ENCODE measurements at places on chromosomes 4 and X.

DNA sequence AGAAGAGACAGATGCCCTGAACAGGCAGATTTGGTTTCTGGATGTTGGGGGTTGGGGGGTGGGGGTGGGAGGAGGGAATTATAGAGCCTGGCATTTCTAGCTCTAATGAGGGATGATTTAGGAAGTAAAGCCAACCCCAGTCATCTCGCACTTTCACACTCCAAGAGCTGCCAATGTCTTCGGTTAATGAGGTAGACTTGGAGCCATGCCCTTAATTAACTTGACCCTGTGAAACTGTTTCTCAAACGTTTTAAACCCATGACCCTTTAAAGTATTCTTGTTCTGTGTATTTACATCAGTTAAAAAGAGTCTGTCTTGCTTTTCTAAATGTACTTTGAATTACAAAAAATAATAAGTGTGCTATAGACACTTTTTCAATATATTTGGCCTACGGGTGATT lies 466.9 kb downstream of the FAT4 start:
- ATAC-seq: no peak

DNA sequence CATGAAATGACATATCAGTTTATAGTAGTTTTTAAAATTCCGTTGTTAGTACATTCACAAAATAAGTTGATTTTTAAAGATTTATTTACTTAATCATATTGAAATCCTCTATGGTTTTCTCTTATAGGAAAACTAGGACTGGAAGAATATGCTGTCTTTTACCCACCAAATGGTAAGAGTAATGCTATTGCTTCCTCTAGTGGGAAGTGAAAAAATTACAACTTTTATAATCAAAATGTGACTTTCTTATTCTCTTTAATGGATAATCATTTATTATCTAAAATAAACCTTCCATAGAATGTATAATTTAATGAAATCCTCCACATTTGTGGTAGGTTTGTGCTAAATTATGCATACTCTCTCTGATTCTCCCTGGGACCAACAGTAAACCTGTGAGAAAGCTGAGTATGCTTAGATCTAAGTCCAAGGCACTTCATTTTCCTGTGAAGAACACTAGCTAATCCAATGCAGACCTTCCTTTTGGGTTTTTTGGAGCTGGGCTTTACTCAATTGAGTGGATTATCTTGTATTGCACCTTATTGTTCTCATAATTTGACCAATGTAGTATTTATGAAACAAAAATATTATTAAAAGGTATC lies 136.2 kb downstream of the TBC1D19 start:
- ATAC-seq: no peak

DNA sequence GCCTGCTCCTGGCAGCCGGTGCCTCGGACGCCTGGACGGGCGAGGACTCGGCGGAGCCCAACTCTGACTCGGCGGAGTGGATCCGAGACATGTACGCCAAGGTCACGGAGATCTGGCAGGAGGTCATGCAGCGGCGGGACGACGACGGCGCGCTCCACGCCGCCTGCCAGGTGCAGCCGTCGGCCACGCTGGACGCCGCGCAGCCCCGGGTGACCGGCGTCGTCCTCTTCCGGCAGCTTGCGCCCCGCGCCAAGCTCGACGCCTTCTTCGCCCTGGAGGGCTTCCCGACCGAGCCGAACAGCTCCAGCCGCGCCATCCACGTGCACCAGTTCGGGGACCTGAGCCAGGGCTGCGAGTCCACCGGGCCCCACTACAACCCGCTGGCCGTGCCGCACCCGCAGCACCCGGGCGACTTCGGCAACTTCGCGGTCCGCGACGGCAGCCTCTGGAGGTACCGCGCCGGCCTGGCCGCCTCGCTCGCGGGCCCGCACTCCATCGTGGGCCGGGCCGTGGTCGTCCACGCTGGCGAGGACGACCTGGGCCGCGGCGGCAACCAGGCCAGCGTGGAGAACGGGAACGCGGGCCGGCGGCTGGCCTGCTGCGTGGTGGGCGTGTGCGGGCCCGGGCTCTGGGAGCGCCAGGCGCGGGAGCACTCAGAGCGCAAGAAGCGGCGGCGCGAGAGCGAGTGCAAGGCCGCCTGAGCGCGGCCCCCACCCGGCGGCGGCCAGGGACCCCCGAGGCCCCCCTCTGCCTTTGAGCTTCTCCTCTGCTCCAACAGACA lies 4.4 kb downstream of the SOD3 start:
- ATAC-seq: no peak

- ATAC-seq: no peak
Observed at GRCh38 chr4:2135083-2135482, 76.0 kb downstream of the NAT8L start.

GRCh38 chr4:80007745-80008149 lies 65.3 kb downstream of the ANTXR2 start:
- ATAC-seq: no peak

Measured in gastroesophageal sphincter (tissue), 4 donors.